ENCODE measurements at places on chromosomes 7 and 10.
A peak's percentile ranks its signal among the peaks of the same experiment; 100 is the strongest.

DNA sequence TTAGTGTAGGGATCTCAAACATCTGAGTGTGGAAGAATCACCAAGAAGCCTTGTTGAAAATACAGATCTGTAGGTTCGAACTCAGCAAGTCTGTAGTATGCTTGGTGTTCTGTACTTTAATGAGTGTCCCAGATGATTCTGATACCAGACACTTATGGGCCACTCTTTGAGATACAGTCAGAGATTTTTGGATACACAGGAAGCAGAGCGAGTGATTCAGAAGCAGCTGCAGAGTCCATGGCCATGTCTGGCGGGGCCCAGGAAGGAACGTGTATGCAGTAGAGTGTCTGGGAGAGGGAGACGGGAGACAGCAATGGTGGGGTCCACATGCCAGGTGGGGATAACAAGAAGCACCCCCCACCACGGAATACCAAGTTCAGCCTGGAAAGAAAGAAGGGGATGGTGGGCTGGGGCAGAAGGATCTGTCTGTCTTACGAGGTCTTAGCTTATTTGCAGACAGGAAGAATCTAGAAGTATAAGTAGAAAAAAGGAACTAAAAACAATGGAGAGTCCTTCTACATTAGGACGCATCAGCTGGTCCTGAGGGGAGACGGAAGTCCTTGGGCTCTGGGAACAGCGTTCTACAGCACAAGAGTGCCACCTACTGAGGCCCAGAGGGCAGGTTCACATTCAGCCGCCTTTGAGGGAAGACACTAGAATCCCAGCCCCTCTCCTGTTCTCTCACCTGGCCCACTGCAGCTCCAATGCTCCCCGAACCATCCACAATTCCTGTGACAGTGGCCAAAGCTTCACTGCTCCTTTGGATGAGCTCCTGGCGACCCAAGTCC, 55.4 kb downstream of the SLC37A3 start:
- no peak for DNase-seq

- DNase-seq, result no peak
Observed at GRCh38 chr7:92924800-92925199, 88.4 kb upstream of the CDK6 start.

DNA sequence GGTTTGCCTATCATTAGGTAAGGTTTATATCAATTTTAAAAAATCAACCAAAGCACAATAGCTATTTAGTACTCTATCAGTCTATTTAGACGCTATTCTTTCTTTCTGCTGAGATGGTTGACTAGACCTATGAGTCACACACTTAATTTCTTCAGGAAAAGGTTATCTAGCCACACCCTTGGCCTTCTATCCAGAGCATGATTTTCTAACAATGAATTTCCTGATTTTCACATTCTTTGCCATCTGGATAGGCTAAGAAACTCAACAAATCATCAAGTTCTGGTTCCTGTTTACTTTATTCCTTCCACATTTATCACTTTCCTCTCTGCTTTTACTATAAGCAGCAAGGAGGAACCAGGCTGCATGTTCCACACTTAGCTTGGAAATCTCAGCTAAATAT, 8.1 kb downstream of the PRPS1L1 start:
- no peak for DNase-seq

DNA sequence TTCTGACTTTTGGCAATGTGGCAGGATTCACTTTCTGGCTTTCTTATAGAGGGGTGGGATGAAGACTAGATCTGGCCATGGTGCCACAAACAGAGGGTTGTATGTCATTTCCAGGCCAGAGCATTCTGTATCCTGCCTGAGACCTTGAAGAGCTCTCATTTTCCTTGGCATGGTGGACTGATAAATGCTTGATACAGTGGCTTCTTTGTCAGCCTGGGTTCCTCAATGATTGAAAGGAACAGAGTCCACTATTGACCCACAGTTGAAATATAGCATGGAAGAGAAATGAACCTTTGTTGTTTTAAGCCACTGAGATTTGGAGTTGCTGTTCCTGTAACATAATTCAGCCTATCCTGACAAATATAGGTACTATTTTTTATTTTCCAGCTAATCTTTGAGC, 462.7 kb downstream of the SUGCT start:
- DNase-seq, result no peak

GRCh38 chr10:100510533-100511308, 8.9 kb downstream of the SEC31B start:
- DNase-seq, result peak; percentile 31
